Urinary bladder (tissue), 4 donors: ENCODE measurements at places on chromosomes 12 and 14. TPM values are rescaled to one million over a fixed set of nuclear protein-coding genes. Genes with fewer than 3 reads are reported as not detected.

The CELA1 gene
- not detected for total RNA-seq

DNA sequence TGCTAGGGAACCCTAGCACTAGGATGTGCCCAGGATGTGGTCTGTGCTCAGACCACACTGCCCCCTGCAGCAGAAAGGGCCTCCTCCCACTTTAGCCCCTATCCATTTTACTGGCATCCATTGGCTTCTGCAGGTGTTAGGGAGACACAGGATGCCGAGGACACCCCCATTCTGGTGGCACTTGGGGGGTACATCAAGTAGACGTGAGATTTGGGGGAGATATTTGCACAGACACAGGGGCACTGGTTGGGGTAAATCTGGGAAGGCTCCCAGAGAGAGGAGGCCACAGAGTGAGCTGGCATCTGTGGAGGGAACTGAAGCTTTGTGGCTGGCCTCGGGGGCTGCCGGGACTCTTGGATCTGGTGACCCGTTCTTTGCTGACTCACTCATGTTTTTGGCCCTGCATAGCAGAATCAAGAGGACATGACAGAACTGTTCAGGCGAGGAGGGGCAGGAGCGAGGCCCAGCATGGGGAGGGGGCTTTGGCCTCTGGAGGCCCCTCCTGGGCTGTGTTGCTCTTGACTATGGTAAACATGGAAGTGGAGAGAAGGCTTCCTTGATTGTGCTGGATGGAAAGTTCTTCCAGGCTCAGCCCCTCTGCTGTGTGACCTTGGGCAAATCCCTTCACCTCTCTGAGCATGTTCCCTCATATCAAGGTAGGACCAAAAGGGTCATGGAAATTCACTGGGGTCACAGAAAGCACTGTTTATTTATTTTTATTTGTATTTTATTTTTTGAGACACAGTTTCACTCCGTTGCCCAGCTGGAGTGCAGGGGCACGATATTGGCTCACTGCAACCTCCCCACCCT lies 1.8 kb downstream of the PLBD2 start:
- DNase-seq, result no peak

DNA sequence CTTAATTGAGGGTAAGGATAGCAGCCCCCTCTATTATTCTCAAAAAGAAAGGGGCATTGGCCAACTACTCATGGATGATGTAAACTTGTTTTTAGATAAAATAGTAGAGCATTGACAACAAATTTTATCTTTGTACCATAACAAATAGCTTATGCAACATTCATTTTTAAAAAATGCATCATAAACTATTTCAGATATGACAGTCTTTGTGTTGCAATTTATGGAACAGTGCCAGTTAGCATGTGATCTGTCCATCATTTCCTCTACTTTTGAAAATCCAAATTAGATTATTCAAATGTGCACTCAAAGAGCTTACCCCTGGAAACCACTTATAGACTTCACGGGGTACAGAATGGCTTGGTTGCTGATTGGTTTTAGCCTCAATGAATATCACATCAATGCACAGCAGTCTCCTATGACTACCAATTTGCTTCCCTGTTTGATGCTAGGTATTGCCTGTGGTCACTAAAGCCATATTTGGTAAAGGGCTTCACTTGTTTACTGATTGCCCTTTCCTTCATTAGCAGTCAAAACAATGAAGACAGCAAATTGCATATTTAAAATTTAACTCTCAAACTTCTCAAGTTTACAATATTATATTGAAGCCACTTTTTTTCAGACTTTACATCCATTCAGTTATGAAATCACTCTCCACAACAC lies 274.9 kb upstream of the MGAT4C start:
- no peak for DNase-seq

GRCh38 chr14:103960457-103961055 lies 18.2 kb upstream of the RD3L start:
- no peak for DNase-seq

The PTMS gene
- 62.4 TPM for total RNA-seq

GRCh38 chr14:63032076-63032475 lies 13.2 kb downstream of the KCNH5 start:
- no peak for DNase-seq

GRCh38 chr12:6049587-6049986 lies 74.9 kb downstream of the VWF start:
- DNase-seq, result no peak

GRCh38 chr14:64401949-64402348 lies 13.8 kb downstream of the MTHFD1 start:
- DNase-seq, result no peak

The POTEG gene
- not detected for total RNA-seq

DNA sequence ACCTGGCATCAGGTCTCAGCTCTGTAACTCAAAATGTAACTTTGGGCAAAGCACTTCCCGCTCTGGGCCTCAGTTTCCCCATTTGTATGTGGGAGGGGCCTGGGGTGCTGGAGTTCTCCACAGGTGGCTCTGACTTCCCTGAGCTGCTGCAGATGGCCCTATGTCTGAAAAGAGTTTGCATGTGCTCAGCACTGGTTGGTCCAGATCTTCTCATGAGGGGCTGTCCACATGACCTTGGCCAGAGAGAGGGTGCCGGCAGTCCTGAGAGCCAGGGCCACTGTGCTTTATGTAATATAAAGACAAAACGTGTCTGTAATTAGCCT lies 7.2 kb upstream of the CACNA2D4 start:
- DNase-seq, result no peak

DNA sequence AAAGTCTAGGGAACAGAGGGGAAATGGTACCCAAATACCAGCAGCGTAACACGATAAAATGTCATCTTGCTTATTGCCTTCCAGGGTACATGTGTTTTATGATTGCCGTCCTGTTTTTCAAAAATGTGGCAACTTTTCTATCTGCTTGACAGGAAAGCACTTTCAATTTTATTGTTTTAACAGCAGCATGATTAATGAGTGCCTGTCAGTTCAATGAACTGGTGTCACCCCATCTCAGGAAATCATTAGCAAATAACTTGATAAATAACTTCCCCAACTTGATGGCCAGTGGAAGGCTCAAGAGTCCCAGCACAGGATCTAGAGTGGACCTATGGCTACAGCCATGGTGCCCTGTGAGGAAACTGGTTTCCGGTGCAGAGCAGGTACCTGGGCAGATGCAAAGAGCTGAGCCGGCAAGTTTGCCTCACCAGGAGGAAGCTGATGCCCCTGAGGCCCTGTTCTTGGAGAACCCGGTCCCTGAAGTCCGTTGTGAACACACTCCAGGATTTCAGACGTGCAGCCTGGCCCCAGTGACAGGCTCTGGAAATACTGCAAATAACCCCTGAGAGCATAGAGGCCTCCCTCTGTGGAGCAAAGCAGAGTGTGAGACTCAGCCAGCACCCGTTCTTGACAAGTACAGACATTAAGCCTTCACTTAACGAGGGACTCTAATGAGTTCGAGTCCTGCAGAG lies 173.5 kb upstream of the SFSWAP start:
- DNase-seq, result no peak

- no peak for DNase-seq
Measured at GRCh38 chr14:70585231-70585630, 15.2 kb downstream of the MED6 start.

The PXMP2 gene
- total RNA-seq, result 17.4 TPM

DNA sequence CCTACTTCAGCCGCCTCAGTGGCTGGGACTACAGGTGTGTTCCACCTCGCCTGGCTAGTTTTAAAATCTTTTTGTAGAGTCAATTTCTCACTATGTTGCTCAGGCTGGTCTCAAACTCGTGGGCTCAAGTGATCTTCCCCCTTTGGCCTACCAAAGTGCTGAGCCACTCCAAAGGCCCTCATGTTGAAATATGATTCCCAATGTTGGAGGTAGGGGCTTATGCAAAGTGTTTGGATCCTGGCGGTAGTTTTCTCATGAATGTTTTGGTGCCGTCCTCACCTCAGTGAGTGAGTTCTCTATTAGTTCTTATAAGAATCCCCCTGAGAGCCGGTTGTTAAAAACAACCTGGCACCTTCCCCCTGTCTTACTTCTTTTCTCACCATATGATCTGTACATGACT lies 784.6 kb downstream of the TMTC2 start:
- DNase-seq, result no peak

- no peak for DNase-seq
Measured at GRCh38 chr14:37019488-37019887, 152.9 kb downstream of the SLC25A21 start.

The RNF212B gene
- not detected for total RNA-seq

DNA sequence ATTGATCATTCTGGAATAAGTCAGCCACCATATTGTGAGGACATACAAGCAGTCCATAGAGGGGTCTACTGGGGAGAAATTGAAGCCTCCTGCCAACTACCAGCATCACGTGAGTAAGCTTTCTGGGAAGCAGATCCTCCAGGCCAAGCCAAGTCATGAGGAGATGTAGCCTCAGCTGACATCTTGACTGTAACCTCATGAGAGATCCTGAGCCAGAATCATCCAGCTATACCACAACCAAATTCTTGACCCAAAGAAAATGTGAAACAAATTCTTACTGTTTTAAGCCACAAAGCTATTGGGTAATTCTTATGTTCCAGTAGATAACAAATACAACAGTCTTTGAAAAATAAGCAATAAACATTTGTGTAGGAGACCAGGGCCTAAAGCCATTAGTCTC lies 479.4 kb upstream of the DCN start:
- no peak for DNase-seq

GRCh38 chr12:19597167-19598026 lies 158.1 kb downstream of the AEBP2 start:
- DNase-seq, result no peak

The CCDC184 gene
- total RNA-seq, result 0.85 TPM

- no peak for DNase-seq
Measured at GRCh38 chr14:73167727-73168126, 31.4 kb downstream of the PSEN1 start.

DNA sequence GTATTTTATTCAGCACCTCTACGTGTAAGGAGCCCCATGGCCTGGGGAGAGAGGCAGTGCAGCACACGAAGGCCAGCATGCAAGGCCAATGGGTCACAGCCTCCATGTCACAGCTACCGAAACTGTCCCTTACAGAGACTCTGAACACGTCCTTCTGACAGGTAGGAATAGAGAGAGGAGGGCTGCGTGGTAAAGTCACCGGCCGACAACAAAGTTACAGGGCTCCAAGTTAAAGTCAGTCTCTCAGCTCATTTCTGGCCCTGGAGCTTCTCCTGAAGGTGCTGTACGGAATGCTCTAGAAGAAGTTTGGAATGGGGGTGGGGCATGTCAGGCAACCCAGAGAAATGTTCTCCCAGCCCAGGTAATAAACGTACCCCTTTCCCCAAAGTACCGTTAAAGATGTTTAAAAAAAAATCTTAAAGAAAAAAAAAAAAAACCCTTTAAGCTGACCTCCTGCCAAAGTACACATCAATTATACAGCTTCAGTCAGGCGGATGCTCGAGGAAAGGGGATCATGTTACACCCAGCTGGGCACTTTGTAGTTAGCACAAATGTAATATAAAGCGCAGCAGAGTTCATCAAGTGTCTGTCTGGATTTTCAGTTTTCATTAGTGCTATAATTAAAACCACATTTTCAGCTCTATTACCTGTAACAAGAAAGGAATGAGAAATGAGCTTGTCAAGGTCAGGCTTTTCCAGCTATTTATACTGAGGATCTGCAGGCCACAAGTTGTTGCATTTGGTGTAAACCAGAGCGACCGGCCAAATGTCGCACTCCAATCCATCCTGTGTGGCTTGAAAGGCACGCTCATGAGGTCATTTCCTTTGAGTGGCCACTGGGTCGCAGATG lies 53.3 kb upstream of the CDKN3 start:
- DNase-seq, result no peak

- DNase-seq, result no peak
Measured at GRCh38 chr12:13576935-13577500, 380.5 kb downstream of the EMP1 start.

DNA sequence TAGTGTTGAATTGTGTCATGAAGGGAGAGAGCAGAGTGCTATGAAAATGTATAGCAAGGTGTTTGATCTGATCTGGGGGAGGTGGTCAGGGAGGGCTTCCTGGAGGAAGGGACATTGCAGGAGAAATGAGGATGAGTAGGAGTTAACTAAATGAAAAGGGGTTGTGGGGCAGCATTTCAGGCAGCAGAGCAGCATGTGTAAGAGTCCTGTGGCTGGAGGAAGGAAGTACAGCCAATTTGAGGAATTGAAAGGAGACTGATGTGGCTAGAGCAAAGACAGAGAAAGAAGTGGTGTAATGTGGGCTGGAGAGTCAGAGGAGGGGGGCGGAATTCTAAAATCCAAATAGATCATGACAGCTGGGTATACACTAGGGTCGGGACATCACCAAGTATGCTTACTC lies 20.5 kb downstream of the NPC2 start:
- DNase-seq, result no peak

- no peak for DNase-seq
Measured at GRCh38 chr12:45220363-45220931, 4.6 kb downstream of the ANO6 start.

GRCh38 chr12:15011162-15011561 lies 38.3 kb downstream of the PDE6H start:
- no peak for DNase-seq

DNA sequence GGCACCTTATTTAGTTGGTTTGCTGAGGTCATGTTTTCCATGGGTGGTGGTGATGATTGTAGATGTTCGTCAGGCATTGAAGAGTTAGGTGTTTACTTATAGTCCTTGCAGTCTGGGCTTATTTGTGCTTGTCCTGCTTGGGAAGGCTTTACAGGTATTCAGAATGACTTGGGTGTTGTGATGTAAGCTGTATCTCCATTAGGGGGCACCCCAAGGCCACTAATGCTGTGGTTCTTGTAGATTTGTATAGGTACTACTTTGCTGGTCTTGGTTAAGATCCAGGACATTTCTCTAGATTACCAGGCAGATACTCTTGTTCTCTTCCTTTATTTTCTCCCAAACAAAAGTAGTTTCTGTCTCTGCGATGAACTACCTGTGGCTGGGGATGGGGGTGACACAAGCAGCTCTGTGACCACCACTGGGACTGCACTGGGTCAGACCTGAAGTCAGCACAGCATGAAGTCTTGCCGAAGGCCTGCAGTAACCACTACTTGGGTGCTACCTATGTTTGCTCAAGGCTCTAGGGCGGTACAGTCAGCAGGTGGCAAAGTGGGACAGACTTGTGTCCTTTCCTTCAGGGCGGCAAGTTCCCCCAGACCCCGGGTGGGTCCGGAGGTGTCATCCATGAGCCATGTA lies 35.8 kb upstream of the FBXO33 start:
- no peak for DNase-seq

GRCh38 chr12:106150555-106150954 lies 11.8 kb upstream of the NUAK1 start:
- DNase-seq, result no peak

DNA sequence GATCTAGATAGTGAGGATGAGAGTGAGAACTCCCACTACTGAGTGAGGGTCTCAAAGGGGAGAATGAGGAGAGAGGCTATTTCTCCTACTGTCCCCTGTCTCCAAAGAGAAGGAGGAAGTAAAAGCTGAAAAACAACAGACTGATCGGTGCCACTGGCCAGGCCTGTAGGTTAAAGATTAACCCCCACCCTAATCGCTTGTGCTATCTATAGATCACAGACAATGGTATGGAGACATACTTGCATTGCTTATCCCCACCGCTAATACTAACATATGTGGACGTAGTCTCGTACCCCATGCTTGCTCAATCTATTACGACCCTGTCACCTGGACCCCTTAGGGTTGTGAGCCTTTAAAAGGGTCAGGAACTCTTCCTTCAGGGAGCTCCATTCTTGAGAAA lies 777.9 kb upstream of the TMEM132C start:
- DNase-seq, result no peak

The RABGGTA gene
- total RNA-seq, result 9.5 TPM
